A549 treated with Mapracorat at 1 μM for 4 hours (cell line): ENCODE measurements at places on chromosomes 12 and 14. TPM values are rescaled to one million over a fixed set of nuclear protein-coding genes. Genes with fewer than 3 reads are reported as not detected.

TAPBPL gene
- total RNA-seq = 3.5 to 4.3 TPM (median 3.5 TPM) in 5 replicates

KRT78 gene
- total RNA-seq = 0.10 to 0.31 TPM (median 0.15 TPM) in 3 of 5 replicates, not detected in the others

ACOT4 gene
- 1.8 to 2.0 TPM (median 1.9 TPM) in 5 replicates for total RNA-seq

CLEC4A gene
- total RNA-seq = 0.31 to 0.44 TPM in 2 of 5 replicates, not detected in the others

RASAL1 gene
- total RNA-seq = 0.32 to 0.56 TPM (median 0.46 TPM) in 5 replicates

OR11H12 gene
- not detected in 5 replicates for total RNA-seq

ADAMTS20 gene
- total RNA-seq = not detected in 5 replicates

ENDOU gene
- total RNA-seq = not detected in 5 replicates

RNASE12 gene
- total RNA-seq = not detected in 5 replicates

LPAR5 gene
- 0.38 to 0.97 TPM (median 0.66 TPM) in 5 replicates for total RNA-seq

GNPTAB gene
- total RNA-seq = 11.7 to 13.9 TPM (median 12.5 TPM) in 5 replicates

SIX1 gene
- 5.6 to 8.1 TPM (median 6.8 TPM) in 5 replicates for total RNA-seq

TRPV4 gene
- total RNA-seq = 0.06 to 0.26 TPM (median 0.14 TPM) in 5 replicates

OR4E2 gene
- not detected in 5 replicates for total RNA-seq

ANG gene
- 8.6 to 11.0 TPM (median 10.1 TPM) in 5 replicates for total RNA-seq

SIX6 gene
- not detected in 5 replicates for total RNA-seq

TBX5 gene
- not detected in 5 replicates for total RNA-seq

CBLN3 gene
- 0.77 to 1.2 TPM (median 1.1 TPM) in 5 replicates for total RNA-seq

HCAR2 gene
- total RNA-seq = 0.07 to 0.11 TPM (median 0.09 TPM) in 4 of 5 replicates, not detected in the other

OR10AD1 gene
- total RNA-seq = not detected in 5 replicates

TEX22 gene
- 0.13 to 0.53 TPM (median 0.16 TPM) in 5 replicates for total RNA-seq

KLHDC2 gene
- total RNA-seq = 28.5 to 35.7 TPM (median 35.3 TPM) in 5 replicates

LARP4 gene
- 35.7 to 46.2 TPM (median 39.7 TPM) in 5 replicates for total RNA-seq

LGMN gene
- 54.4 to 63.0 TPM (median 56.3 TPM) in 5 replicates for total RNA-seq

EXOC3L4 gene
- total RNA-seq = 1.3 to 3.3 TPM (median 1.4 TPM) in 5 replicates

TAS2R10 gene
- 0.22 TPM in 1 of 5 replicates, not detected in the others for total RNA-seq

GLT8D2 gene
- 0.19 to 0.28 TPM (median 0.22 TPM) in 5 replicates for total RNA-seq

KRT79 gene
- total RNA-seq = 0.08 to 0.10 TPM in 2 of 5 replicates, not detected in the others

MGAT2 gene
- 45.7 to 53.2 TPM (median 48.3 TPM) in 5 replicates for total RNA-seq

UBE3B gene
- 11.4 to 15.0 TPM (median 13.5 TPM) in 5 replicates for total RNA-seq

KCNJ8 gene
- 0.14 to 0.57 TPM (median 0.44 TPM) in 5 replicates for total RNA-seq

ING4 gene
- 13.8 to 19.8 TPM (median 15.7 TPM) in 5 replicates for total RNA-seq

TM7SF3 gene
- 64.2 to 77.8 TPM (median 77.2 TPM) in 5 replicates for total RNA-seq

DACT1 gene
- 0.31 to 0.65 TPM (median 0.61 TPM) in 5 replicates for total RNA-seq

TCL1B gene
- not detected in 5 replicates for total RNA-seq

TCL1A gene
- total RNA-seq = not detected in 5 replicates

LUM gene
- 0.08 to 0.33 TPM (median 0.28 TPM) in 5 replicates for total RNA-seq
